ENCODE measurements at places on chromosomes 5 and 9.

DNA sequence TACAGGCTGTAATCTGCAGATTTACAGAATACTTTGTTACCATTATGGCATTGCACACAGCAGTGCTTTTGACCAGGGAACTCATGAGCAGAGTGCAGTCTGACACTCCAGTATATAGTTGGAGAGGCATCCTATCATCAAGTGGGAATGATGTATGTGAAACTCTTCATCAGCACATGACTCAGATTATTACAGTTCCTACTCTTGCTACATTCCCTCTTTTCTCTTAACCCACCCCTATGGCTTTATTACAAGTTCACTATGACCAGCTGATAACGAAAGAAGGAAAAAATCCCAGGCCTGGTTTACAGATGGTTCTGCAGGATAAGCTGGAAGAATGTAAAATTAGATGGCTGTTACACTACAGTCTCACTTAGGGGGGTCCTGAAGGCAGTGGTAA, 385.9 kb downstream of the RASEF start:
- no peak for DNase-seq

DNA sequence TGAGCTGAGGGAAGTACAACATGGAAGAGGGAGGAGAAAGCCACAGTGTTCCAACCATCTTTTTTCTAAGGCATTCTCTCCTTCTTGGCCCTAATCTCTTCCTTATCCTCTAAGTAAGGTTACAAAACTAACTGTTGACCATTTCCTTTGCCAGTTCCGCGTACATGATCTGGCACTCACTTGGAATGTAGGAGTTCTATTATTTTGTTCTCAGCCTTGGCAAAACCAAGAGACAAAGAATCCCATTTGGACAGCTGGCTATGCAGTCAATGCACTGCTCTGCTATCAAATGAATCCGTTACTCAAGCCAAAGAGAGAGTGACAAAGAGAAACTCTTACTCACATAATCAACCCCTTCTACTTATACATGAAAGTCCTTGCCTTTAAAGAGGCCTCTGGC, 410.3 kb downstream of the DTWD2 start:
- no peak for DNase-seq

DNA sequence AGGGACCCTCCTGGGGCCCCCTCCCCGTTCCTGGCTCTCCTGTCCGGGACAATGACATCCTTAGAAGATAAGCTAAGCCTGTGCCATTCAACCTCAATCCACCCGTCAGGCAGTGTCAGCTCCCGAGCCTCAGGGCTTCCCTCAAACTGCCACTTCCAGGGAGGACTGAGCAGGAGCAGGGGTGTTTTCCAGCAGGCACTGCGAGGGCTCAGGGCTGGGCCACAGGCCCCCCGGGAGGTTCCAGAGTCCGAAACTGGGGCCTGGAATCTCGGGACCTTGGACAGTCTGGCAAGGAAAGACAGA, 26.2 kb downstream of the LHX3 start:
- no peak for DNase-seq

GRCh38 chr5:108629779-108630528, 117.7 kb upstream of the FER start:
- DNase-seq = no peak

DNA sequence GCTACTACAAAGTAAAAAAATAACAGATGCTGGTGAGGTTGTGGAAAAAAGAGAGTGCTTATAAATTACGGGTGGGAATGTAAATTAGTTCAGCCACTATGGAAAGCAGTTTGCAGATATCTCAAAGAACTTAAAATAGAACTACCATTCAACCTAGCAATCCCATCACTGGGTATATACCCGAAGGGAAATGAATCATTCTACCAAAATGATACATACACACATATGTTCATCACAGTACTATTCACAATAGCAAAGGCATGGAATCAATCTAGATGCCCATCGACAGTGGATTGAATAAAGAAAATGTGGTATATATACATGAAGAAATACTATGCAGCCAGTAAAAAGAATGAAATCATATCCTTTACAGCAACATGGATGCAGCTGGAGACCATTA, 6.3 kb upstream of the TEX10 start:
- no peak for DNase-seq

- peak; percentile 13 for DNase-seq
These were observed 28.5 kb upstream of the CETN3 start for GRCh38 chr5:90438100-90438499.

DNA sequence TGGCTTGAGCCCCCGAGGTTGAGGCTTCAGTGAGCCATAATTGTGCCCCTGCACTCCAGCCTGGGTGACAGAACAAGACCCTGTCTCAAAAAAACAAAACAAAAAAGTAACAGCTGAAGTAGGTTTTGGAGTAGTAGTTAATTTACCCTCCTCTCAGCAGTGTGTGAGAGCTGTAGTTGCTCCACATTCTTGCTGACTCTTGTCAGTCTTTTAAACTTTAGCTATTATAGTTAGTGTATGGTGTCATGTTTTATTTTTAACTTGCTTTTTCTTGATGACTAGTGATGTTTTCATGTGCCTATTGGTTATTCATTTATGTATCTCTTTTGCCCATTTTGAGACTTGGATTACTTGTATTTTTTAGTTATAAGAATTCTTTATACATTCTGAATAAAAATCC, 52.9 kb upstream of the DHFR start:
- DNase-seq = no peak

DNA sequence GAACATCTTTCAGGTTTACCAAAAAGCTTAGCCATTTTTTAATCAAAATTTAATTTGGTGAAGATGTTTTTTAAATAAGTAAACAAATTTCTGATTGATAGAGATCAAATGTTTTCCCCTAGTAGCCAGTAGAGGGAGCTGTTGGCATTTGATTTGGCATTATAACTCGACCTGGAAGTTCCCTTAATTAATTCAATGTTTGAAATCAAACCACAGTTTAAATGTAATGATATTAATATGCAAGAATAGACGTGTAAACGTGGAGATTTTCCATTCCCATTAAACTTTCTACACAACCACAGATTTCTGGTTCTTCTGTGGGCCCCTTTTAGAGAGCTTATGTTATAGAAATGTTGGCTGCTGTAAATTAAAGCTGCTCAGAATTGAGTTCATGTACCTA, 148.1 kb upstream of the MPDZ start:
- peak; percentile 67 for DNase-seq

GRCh38 chr5:166354332-166354731, 1937.1 kb upstream of the WWC1 start:
- no peak for DNase-seq

DNA sequence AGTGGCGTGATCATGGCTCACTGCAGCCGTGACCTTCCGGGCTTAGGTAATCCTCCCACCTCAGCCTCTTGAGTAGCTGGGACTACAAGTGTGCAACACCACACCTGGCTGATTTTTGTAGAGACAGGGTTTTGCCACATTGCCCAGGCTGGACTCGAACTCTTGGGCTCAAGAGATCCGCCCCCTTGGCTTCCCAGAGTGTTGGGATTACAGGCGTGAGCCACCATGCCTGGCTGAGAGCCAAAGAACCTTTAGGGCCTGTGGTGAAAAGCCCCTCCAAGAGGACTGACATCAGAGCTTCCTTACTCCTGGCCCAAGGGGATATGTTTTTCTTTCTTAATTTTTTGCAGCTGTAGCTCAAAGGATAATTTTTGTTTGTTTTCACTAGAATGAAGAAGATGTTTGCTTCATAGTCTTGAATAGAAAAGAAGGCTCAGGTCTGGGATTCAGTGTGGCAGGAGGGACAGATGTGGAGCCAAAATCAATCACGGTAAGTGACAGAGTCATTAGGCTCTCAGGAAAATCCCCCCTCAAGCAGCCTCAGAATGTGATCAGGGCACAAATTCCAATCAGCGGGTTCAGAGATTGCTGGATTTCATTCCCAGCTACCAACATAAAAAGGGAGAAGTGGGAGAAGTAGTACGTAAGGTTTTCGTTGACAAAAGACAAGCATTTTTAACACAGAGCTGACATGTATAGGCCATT, 77.1 kb downstream of the GOLPH3 start:
- DNase-seq = no peak

- DNase-seq = no peak
These were observed 13.2 kb downstream of the ENG start for GRCh38 chr9:127841087-127841835.

DNA sequence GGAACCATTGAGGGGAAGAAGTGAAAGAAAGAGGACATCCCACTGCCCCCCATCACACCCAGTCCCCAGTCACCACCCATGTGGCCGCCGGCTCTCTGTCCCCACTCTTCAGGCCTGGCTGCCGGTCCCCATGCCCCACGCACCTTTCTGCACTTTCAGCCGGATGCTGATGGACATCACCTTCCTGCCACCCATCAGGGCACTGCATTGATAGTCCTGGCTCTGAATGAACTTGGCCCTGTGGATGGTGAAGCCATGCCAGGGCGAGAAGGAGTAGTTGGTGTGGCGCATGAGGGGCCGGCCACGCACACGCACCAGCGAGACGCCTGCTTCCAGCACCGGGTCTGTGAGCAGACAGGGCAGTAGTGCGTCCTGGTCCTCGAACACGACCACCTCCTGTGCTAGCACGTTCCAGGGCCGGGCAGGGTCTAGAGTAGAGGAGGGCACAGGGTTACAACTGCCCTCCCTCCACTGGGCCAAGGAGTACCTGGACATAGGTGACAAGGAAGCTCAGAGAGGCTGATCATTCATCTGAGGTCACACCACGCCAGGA, 6.4 kb downstream of the CSF1R start:
- no peak for DNase-seq

DNA sequence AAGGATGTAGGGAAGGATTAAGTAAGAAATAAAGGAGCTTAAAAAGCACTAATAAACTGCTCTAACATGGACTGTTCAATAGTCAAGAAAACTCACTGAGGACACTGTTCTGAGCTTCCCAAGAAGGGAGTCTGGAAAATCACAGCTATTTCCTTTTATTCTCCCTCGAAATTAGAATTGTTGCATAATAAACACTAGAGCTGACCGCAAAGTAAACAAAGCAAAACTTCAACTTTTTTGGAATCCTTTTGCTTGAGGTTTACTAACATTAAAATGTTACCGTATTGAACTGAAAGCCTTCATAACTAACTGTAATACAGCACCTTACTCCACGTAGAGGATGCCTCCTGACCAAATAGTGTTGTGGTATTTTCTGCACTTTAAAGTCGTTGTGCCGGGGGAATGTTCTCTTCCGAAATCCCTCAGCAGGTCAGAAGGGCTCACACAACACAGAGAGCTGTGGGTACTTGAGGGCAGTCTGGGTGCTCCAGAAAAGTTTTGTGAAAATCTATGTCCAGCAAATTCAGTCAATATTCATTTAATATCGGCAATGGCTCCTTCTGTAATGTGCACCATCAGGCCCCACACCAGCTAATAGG, 59.2 kb downstream of the TTLL11 start:
- DNase-seq = no peak

DNA sequence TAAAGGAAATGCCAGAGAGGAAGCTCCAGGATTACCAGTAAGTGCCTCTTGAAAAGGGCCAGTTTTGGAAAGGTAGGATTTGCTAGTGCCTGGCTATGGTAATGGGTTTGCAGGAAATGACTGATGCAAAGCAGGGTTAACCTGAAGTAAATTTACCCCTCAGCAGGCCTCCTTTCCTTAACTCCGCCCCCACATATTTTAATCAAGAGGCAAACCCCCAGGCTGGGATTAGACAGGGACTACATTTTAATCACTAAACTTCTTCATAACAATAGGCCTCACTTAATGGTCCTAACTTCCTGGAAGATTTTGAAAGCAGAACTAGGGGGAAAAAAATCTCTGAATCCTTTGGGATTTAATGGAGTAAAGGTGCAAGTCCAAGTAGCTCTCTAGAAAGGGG, 10.2 kb upstream of the SLC1A3 start:
- no peak for DNase-seq

GRCh38 chr5:93360436-93361088, 220.5 kb downstream of the NR2F1-AS1 start:
- no peak for DNase-seq

- DNase-seq = no peak
These were observed 177.6 kb upstream of the PANK3 start for GRCh38 chr5:168756453-168757391.

- DNase-seq = no peak
These were observed 68.6 kb downstream of the NR3C1 start for GRCh38 chr5:143334903-143335302.

DNA sequence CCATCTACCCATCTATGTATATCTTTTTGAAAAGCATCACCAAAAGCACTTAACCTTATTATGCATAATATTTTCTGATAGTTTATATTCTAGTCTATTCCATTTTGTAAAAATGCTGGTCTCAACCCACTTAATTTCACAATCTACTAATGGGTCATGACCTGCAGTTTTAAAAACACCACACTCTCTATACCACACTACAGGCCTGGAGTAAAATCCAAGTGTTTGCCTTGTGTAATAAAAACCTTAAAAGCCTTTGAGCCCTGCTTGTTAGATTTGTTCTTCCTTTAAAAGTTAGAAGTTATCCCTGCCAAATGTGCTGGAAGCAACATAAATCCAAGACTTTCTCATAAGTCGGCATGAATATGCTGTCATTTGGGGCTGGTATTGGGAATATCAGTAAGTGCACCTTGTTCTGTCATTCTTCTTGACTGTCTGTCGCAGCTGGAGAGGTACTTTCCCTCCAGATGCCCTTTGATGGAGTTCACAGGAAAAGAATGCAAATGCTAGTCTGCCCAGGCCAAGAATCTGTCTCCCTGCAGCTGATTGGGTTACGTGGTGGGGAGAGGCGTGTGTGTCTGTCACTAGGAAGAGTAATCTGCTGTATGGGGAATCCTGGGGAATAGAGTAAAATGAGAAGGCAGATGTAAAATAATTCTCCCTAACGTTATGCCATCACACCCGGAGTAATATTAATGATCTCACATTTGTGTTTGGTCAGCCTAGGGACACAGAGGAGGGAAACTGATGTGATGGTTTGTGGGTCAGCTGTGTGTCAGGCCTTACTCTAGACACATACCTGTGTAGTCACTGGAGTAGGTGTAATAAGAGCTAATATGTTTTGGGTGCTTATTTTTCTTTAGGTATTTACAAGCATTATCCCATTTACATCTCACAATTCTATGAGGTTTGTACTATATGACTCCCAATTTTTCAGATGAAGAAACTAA, 79.4 kb downstream of the ZNF366 start:
- DNase-seq = no peak

GRCh38 chr5:157542282-157543000, 33.1 kb downstream of the ADAM19 start:
- no peak for DNase-seq

DNA sequence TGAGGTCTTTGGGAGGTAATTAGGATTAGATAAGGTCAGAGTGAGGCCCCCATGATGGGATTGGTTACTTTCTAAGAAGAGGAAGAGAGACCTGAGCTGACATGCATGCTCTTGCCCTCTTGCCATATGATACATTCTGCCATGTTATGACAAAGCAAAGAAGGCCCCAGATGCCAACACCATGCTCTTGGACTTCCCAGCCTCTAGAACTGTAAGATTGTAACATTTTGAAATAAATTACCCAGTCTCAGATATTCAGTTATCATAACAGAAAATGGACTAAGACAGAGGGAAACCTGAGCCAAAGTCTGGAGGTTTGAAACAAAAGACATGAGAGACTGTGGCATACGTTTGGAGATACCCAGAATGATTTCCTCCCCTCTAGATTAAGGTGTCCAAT, 318.6 kb downstream of the ARHGEF28 start:
- DNase-seq = no peak

GRCh38 chr5:79816014-79816413, 126.4 kb downstream of the CMYA5 start:
- no peak for DNase-seq

Data from NCI-H345 (cell line).